ENCODE measurements at places on chromosomes 3 and 15.

DNA sequence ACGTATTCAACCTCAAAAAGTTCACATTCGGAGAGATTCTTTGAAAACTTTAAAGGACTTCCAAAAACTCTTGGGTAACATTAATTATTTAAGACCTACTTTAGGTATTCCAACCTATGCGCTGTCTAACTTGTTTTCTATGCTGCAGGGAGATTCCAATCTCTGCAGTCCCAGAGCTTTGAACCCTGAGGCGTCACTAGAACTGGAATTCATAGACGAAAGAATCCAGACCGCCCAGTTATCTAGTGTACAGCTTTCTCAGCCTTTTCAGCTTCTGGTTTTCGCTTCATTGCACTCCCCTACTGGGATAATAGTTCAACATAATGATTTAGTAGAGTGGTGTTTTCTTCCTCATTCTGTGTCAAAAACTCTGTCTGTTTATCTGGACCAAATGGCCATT, 711.3 kb downstream of the ROBO1 start:
- no peak for DNase-seq

DNA sequence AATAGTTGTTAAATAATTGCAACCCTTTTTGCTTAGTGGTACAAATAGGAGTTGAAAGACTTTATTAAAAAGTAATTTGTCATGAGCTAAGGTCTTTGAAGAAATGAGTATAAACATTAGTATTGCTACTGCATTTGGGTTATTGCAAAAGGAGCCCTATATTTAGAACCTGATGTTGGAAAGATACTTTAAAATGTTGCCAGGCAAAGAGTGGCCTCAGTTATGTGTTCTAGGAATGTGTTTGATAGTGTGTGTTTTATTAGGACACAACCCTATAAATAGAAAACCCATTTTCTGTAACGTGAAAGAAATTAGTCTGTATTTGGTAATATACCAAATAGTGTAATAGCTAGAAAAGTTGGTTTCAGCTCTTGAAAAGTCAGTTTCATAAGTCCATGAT, 10.7 kb downstream of the VPS8 start:
- DNase-seq = no peak

GRCh38 chr15:65413760-65414144, 9.0 kb downstream of the IGDCC4 start:
- DNase-seq = no peak

DNA sequence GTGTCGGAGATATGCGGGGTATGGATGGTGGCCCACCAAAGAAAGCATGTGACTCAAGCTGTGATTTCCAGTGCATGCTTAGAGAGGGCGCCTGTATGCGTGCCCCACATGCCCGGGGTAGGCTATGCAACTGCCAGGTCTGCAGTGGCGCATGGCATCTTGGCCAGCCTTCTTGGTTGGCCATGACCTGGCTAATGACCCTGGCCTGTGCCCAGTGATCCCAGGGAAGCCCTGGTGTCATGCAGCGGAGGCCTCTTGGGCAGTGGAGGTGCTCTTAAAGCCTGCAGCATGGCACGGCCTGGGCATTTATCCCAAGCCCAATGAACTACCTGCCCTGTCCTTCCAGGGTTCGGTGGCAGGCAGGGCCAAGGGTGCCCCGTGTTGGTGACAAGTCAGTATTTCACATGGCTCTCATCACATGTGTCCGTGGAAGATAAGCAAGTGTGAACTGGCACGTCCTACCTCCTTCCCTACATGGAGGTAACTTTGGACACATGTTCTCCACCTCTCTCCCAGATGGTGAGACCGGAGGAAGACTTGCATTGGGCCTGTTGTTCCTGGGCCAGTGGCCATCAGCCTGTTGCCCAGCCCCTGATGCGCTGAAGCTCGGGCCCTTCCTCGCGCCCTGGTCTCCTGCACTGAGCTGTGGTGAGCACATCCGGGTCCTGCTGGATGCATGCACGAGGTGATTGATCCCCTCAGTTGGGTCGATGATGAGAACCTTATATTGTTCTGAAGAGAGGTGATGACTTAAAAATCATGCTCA, 192.0 kb downstream of the UBE3A start:
- peak; percentile 34 for DNase-seq

- DNase-seq = no peak
Measured at GRCh38 chr3:18077128-18077840, 334.9 kb upstream of the TBC1D5 start.

GRCh38 chr3:115930922-115931321, 307.6 kb downstream of the GAP43 start:
- DNase-seq = no peak

GRCh38 chr15:64355348-64355943, 527 bp downstream of the CSNK1G1 start:
- DNase-seq = no peak

- no peak for DNase-seq
Measured at GRCh38 chr3:111051354-111051753, 20.3 kb upstream of the NECTIN3 start.

- no peak for DNase-seq
Measured at GRCh38 chr3:147218965-147219364, 187.4 kb downstream of the ZIC4 start.

- no peak for DNase-seq
Measured at GRCh38 chr15:25401501-25401900, 37.3 kb downstream of the UBE3A start.

DNA sequence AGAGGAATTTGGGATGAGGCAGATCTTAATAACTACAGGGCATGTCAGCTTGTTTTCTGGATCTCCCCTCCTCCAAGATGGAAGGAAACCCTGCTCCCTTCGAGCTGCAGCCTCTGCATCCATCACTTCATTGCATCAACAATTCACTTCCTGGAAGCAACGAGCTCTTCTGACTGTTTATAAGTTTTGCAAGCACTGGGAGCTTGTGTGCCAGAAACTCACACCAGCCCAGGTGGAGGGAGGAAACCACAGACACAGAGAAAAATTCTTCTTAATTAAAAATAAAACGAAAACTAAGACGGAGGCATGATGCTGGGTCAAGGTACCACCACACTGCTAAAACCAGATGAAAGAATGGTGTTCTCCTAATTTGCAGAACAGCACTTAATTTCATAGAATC, 10.6 kb downstream of the LRIG1 start:
- DNase-seq = no peak

- DNase-seq = peak; percentile 62
Measured at GRCh38 chr15:99425657-99426301, 140.0 kb upstream of the MEF2A start.

DNA sequence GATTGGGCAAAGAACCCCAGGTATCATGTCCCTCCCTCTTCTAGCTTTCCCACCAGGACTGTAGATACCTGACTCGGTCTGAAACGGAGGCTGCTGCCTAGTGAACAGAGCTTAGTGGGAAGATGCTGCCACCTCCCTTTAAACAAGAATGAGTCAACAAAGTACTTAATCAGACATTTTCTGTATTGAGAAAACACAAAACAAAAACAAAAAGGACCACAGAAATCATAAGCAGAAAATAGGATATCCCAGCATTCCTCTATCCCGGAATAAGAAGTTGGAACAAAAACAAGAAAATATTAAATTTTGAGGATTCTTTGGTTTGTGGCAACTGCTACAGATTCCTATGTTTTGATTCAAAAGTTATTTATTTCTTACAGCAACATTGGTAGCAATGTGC, 51.7 kb upstream of the COL8A1 start:
- DNase-seq = no peak

GRCh38 chr3:117017135-117017894, 307.7 kb downstream of the TUSC7 start:
- no peak for DNase-seq

GRCh38 chr3:49841806-49842205, 14.6 kb downstream of the TRAIP start:
- no peak for DNase-seq

DNA sequence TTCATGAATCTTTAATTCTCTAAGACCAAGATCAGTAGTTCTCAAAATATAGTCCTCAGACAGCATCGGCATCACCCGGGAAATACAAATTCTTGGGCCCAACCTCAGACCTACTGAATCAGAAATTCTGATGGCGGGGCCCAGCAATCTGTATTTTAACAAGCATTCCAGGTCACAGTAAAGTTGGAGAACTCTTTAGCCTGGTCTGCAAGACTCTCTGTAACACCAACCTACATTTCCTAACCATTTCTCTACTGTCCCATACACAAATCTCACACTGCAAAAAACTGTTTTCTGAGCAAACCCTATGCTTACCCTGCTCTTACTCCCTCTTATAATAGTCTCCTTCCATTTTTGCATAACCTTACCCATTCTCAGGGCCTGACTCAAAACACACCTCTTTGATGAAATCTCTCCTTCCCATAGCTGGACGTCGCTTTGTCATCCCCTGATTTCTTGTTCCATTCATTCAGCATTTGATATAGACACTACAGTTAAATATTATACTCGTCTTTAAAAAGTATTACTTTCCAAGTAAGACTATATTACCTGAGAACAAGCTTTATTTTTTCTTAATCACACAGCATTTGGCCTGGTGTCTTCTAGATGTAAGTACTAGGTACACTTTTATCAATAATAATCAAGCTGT, 83.3 kb upstream of the MYO5C start:
- DNase-seq = no peak

DNA sequence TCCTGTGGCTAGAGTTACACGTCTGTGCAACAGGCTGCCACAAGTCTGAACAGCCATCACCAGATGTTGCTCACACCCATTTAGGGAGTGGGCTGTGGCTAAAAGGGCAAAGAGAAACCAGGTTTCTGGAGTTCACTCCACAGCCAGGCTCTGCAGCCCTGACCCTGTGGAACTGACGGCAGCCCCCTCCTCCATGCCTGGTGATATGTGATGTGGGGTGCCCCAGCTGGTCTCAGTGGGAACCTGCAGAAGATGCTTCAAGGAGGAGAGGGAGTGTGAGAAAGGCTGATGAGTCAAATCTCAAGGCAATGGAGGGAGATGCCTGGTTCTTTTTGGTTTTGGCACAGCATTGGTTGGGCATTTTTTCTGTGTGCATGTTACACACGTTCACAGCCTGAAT, 130.6 kb downstream of the TPRA1 start:
- no peak for DNase-seq

- no peak for DNase-seq
Measured at GRCh38 chr3:24154781-24155180, 209.7 kb downstream of the NR1D2 start.

DNA sequence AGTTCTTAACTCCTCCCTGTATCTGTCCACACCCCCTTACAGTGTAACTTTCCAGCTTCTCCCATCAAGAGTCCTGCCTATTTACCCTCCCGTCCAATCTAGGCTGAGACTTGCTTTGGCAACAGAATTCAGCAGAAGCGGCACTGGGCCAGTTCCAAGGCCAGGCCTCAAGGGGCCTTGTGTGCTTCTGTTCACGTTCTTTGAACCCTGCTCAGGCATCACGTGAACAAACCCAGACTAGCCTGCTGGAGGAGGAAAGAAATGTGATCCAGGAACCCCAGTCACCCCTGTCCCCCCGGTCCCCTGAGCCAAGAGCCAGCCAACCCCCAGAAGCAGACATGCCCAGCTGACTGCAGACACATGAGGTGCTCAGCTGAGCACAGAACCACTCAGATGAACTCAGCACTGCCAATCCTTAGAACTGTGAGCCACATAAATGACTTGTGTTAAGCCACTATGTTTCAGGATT, 76.1 kb upstream of the DCLK3 start:
- peak; percentile 64 for DNase-seq

DNA sequence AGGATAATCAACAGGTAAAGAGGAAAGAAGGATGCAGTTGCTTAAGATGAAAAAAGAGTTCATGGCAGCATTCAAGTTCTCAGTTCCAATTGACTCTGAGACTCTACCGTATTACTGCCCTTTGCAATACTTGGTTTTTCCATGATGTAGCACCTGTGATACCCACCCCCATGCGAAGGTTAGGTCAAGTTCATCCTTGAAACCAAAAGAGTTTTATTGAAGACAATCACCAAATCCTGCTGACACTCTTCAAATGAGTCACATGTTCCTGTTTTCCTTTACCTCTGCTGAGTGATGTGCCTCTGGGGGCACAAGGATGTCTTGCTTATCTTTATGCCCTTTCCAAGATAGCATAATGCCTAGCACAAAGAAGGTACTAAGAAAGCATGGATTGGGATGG, 111.3 kb upstream of the SLC7A14 start:
- DNase-seq = no peak

DNA sequence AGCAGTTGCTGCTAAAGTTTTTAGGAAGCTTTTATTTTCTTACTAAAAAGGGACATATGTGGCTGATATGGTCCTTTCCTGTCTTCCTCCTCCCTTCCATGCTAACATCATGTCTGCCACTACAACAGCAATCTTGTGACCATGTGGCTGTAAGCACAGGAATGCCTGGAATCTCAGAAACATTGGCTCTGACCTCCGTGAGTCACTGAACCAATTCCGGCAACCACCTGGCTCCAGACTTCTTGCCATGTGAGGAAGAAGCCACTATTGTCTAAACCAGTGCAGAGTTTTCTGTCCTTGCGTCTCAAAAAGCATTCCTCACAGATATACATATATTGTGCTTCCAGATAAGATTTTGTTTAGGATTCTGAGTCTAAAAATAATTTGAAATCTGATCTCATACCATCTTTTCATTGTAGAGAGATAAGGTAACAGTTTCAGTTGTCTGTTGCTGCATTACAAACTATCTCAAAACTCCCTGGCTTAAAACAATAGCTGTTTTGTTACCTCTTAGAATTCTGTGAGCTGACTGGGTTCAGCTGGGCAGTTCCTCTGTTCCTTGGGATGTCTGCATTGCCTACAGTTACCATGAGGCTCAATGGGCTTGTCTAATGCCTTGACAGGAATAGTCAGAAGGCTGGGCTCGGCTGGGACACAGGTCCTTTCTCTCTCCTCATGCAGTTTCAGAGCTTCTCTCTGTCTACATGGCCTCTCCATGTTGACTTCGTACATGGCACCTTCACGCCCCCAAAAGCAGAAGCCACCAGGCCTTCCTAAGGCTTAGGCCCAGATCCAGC, 77.3 kb upstream of the MAGI1 start:
- DNase-seq = peak; percentile 53

DNA sequence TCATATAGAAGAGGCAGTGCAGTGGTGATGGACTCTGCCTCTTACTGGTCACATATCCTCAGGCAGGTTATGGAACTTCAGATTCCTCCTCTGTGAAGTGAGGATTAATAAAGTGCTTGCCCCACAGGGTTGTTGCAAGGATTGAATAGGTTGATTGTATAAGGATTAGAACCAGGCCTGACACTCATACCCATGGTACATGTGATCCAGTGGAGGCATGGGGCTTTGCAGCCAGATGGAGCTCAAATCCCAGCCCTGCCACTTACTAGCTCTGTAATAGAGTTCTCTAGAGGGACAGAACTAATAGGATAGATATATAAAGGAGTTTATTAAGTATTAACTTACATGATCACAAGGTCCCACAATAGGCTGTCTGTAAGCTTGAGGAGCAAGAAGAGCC, 184.6 kb upstream of the EIF1B start:
- no peak for DNase-seq

GRCh38 chr3:172836390-172836997, 86.0 kb downstream of the ECT2 start:
- DNase-seq = no peak

DNA sequence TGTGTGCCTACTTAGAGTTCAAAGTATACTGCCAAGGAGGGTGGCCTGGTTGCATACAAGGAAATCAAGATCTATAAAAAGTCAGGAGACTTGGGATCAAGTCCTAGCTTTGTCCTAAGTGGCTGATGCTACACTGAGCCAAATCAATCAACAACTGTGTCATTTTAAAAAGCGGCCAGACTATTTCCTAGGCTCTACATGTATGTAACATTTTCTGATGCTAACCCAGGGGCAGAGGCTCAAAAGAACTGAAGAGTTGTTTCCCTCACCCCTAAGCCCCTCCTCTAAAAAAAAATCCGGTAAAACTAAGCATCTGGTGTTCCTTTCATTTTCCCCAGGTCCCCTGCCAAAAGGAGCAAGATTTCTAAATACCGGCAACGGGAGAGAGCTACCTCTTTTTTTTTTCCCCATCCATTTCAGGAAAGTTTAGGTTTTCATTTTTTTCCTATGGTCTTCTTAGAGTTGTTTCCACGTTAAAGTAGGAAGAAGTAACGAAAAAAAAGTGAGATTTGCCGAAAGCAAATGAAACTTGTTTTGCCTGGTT, 18.8 kb upstream of the CHD2 start:
- no peak for DNase-seq
